ENCODE measurements at places on chromosomes 2 and 18.

DNA sequence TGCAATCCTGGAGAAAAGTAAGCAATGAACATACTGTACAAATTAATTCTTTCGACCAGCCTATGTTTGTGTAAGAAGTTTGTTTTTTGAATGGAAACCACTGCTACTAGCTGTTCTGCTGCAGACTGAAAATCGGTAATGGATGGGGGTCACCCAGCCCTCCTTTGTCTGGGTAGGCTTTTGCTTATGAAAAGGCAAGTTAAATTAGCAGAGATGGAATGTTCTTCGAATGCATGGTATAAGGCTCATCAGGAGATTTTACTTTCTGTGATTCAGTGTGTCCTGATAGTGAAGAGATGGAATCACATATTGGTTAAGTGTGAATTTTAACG is 53.8 kb downstream of the EEF1B2 start:
- no peak for DNase-seq

GRCh38 chr2:230130668-230131364 is 62.1 kb upstream of the SLC16A14 start:
- no peak for DNase-seq

DNA sequence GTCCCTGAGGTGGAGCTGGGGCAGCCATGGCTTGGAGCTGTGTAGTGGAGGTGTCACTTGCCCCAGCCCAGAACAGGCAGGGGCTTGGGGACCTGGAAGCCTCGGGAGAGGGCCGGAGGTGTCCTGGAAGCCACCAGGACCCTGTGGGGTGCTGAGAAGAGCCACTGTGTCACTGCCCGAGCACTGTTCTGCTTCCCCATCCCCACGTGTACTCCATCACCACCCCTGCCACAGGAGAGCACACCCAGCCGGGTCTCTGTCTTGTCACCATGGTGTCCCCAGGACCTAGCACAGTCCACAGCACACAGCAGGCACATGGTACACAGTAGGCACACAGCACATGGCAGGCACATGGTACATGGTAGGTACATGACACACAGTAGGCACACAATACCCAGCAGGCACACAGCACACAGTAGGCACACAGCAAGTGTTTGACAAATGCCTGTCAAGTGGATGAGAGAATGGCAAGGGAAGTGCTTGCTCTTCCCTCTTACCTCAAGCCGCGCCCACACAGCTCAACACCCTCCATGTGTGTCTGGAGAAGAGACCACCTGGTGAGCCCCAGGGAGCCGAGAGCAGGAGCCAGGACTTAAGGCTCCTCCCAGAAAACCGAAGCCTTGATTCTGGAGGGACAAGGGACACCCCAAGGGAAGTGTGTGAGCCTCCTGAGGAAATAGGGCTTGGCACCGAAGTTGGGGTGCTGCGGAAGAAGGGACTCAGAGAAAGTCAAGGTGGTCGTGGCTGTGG is 13.3 kb downstream of the MBP start:
- no peak for DNase-seq

- DNase-seq = no peak
Measured at GRCh38 chr2:236402033-236402790, 138.0 kb upstream of the ASB18 start.

GRCh38 chr2:104858006-104858978 is 4.4 kb downstream of the POU3F3 start:
- DNase-seq = no peak

DNA sequence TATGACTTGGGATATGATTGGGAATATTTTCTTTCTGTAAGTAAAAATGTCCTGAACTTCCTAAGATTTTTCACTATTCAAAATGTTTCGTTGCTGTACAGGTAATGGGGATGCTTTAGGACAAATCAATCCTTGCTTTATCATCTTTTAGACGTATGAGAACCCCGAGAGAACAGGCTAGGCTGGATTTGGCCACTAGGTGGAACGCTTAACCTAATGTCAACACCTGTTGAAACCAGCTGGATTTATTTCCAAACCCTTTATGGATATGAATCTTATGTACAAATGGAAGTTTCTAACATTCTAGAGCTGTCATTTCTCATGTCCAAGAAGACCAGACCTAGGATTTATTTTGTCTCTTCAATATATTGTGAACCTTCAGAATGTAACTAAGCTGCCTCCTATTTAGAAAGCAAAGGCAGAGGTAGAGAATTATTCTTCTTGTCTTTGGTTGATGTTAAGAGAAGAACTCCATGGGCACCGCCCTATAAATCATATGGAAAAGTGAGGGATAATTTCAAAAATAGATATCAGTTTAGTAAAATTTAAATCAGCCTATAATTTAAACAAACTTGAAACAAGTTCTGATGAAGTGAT is 96.7 kb downstream of the PMAIP1 start:
- DNase-seq = no peak

GRCh38 chr18:11654736-11655605 is 34.1 kb upstream of the GNAL start:
- DNase-seq = peak; percentile 10

DNA sequence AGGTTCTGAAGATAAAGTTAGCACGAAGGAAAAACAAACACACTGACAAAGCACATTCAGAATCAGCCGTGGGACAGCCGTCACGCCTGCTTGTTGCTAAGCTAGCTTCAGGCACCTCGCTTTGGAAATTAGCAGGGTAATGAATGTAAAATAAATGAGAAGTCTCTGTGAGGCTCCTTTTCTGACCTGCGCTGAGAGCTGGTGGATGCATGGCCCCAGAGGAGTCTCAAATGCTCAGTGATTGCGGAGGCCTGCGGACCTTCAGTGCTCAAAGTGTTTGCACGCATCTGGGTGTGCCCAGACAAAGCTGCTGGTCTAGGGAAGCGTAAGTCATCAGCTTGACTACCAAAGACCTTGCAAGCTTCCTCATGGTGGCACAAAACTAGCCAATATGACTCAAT is 50.6 kb downstream of the CD8B2 start:
- no peak for DNase-seq

DNA sequence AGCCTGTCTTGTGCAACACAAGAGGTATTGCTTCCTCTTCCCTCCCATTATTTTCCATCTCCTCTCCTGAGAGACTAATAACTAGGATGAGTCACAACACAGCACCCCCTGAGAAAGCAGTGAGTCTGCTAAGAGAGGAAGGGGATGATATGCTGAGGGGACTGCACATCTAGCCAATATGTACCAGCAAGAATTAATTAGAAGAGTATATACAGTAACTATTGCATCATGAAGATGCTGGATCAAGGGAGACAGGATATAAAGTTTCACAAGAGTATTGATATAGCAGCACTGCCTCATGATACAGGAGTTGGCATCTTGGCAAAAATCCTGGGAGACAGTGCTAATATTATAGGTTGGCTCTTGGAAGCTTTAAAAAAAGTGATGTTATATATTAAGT is 289.9 kb upstream of the RBMS1 start:
- DNase-seq = no peak

DNA sequence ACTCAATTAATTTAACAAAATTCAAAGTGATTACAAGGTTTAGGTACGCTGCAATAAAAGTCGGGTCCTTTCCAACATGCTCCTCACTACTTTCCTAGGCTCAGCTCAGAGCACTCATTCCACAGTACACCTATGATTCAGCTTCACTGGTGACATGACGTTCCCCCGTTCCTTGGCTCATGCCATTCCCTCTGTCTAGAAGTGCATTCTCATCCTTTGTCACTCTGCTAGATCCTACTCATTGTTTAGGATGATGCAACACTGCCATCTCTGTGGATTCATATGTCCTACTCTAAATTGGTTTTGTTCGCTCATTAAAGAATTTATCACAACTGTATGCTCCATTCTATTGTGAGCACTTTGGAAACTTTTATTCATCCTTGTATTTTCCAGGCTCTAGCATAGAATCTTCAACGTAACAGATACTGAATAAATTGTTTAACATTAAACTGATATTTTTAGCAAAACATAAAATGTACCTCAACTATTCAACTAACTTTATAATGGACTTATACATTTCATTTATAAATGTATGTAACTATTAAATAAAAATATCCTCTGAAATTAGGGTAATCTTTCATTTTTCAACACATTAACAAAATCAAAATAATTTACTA is 78.6 kb downstream of the FAM228A start:
- no peak for DNase-seq

DNA sequence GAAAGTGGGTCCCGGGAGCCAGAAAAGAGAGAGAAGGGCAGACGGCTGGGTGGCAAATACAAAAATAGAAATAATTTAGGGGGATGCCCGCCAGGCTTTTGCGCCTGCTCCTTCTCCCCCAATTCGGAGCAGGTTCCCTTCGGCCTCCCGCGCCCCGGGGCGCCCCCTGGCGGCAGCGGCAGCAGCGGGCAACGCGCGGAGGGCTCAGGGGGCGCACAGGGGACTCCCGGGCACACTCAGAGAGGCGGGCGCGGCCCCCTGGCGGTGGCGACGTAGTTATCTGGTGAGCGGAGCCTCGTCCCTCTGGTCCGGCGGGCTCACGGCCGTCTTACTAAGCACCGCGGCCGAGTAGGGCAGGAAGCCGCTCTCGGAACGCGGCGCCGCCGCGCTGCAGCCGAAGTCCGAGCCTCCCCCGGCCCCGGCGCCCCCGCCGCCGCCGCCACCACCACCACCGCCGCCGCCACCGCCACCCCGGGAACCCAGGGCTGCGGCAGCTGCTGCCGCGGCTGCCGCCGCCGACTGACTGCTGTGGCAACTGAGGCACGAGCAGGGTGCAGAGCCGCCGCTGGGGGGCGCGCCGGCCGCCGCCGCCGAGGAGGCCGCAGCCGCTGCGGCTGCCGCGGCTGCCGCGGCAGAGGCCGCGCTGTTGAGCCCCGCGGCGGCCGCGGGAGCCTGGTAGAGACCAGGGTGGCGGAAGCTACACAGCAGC is 3.8 kb downstream of the EVX2 start:
- peak; percentile 41 for DNase-seq

Data from CD4-positive, alpha-beta T cell (primary cell).